ENCODE measurements at places on chromosomes 3 and 15.
A peak's percentile ranks its signal among the peaks of the same experiment; 100 is the strongest.

DNA sequence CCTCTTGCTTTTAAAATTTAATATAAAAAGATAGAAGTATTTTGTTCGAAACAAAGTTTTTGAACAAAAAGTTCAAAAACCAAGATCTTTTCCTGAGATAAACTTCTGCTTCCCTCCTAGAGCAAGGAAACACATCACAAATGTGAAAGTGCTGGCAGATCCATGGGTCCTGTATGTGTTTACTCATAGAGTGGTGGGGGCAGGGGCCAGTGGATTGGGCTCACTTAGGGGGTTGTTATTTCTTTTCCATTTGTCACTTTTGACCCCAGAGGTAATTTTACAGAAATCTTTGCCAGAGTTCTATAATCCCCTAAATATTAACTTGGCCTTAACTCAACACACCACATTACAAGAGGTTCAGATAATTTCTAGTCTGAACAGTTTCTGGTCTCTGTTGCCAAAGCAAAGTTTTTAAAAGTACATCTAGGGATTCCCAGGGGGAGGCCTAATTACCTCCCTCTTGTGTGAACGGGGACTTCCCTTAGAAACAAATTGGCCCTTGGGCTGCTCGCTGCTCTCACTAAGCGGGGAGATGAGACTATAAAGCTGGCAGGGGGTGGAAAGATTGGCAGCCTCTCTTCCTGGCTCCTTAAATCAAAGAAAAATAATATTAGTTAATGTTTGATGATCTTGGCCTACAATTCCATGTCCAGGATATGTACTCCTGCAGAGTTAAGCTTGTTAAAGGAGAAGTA lies 66.8 kb upstream of the PTX3 start:
- no peak for ATAC-seq

- no peak for ATAC-seq
These were observed 59.7 kb downstream of the RLBP1 start for GRCh38 chr15:89161666-89162065.

DNA sequence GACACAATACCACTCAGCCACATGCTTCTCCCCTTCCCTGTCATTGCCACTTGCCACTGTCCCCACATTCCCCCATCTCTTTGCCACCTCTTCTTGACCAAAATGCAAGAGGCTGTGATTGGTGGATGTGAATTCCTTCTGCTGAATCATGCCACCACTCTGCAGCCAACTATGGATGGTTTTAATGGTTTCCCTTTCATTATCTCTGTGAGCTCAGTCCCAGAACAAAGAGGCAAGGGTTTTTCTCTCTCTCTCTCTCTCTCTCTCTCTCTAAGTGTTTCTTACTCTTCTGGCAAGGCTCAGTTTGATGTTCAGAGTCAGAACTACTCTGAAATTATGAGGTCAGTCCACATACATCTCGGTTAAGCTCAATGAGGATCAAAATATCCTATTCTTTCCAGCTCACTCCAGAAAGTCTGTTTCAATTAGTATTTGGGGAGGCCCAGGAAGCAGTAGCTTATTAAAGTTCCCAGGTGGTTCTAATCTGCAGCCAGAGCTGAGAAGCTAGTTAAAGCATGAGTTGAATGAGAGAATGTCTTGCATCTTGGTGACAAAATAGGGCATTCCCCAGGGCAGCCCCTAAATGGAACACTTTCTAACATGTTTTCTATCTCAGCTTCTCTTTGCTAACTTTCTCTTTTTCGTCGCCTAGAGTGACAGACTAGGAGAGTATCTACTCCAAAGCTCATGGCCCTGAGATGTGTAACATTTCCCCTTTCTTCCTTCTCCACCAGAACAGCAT lies 8.5 kb upstream of the ILDR1 start:
- no peak for ATAC-seq

- peak; percentile 72 for ATAC-seq
These were observed 10.1 kb downstream of the SCN10A start for GRCh38 chr3:38805765-38806386.

DNA sequence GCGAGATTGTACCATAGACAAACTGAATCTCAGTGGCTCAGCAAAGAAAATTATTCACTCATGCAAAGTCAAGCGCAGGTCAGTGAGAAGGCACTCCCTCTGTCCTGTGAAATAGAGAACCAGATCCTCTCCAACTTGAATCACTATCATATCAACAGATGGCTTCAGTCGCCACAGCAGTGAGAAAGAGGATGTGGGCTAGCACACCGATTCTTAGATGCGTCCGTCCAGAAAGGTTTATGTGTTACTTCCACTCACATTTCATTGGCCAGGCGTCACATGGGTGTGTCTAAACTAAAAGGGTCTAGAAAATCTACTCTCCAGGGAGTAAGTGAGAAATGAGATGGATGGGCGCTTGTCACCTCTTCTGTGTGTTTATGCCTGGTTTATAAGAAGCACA lies 141.6 kb upstream of the KBTBD8 start:
- no peak for ATAC-seq

GRCh38 chr3:169072494-169072893 lies 591.0 kb downstream of the MECOM start:
- ATAC-seq: no peak

- ATAC-seq: peak; percentile 74
These were observed 10.1 kb downstream of the AGTR1 start for GRCh38 chr3:148707601-148708380.

GRCh38 chr15:55407498-55408011 lies 604 bp downstream of the CCPG1 start:
- ATAC-seq: peak; percentile 11

DNA sequence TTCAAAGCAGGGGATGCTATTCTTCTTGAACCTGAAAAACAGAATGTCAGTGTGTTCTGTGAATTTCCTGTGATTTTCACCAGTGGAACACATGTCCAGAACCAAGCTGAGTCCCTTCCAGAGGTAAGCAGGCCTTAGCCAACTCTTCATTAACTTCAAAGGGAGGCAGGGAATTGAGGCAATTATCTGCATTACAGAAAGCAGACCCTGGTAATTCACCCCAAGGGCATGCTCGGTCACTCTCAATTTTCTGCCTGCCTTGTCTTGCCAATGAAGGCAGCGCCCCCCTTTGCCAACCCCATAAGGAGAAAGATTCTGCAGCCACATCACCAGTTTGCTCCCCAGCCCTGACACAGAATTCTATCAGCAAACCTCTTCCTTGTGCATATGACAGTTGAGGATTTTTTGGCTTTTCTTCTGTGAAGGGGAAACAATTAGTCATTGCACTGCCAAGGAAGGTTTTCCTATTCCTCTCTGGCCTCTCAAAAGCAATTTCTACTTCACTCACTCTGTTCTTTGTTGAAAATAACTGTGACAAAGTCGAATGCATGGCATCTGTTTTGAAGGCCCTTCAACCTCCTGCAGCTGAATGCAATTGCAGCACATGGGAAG lies 85.3 kb downstream of the HHLA2 start:
- ATAC-seq: no peak

GRCh38 chr15:45863881-45864580 lies 229.2 kb downstream of the SQOR start:
- no peak for ATAC-seq

- ATAC-seq: no peak
These were observed 63.8 kb upstream of the CGNL1 start for GRCh38 chr15:57312318-57313133.

- ATAC-seq: no peak
These were observed 35.4 kb upstream of the RBMS3 start for GRCh38 chr3:29245441-29245840.
